ENCODE measurements at places on chromosomes 2 and 18.
A peak's percentile ranks its signal among the peaks of the same experiment; 100 is the strongest.

- no peak for DNase-seq
Measured at GRCh38 chr2:55019526-55020258, 30.6 kb downstream of the RTN4 start.

GRCh38 chr18:22844628-22845027 is 88.5 kb upstream of the RBBP8 start:
- no peak for DNase-seq

GRCh38 chr2:45014016-45014702 is 4.9 kb upstream of the SIX2 start:
- DNase-seq = no peak

- peak; percentile 77 for DNase-seq
Measured at GRCh38 chr18:42298759-42299675, 344.0 kb downstream of the PIK3C3 start.

DNA sequence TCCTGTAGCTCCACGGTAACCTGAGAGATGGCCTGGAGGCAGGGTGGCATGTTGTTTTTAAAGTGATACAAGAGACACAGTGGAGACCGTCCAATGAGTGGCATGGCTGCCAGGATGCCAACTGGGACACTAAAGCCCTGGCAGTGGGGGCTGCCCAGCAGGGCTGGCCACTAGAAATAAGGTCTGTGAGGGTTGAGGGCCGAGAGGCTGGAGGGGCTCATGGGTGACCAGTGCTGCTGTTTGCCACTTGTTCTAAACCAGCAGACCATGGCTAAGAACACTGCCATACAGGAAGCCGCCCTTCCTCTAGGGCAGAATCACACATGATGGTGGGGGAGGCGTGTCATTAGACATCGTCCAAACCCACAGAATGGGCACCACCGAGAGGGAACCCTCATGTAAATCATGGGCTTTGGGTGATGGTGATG is 71.9 kb downstream of the ALPK2 start:
- DNase-seq = peak; percentile 6

GRCh38 chr18:5969355-5969988 is 74.2 kb upstream of the TMEM200C start:
- no peak for DNase-seq

DNA sequence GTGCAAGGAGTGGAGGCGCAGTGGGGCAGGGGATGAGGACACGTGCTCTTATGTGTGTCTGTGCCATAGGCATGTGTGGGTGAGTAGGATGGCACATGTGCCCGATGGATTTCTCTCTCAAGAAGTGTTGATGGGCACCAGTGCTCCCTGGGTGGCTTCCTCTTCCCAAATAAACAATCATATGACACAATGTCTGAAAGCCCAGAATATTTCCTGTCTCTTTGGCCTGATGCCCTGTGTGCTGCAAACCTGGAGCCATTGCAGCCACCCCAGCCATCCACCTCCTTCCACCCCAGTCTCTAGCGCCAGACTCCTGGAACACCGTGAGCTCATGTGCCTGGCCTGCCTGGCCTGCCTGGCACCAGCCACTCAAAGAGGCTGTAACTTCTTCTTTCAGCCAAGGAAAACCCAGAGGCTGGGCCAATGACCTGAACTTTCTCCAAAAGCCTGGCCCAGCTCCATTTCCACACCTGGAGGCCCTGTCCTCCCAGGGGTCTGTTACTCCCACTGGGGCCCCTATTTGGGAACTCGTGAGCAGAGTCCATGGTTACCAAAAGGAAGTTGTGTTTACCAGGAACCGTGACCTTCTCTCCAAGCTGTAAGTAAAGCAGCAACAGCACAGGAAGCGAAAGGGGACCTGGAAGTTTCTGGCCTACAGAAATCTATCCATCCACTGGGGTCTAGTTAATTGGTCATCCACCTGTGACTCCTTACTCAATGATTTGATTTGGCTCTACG is 9.5 kb upstream of the ZBTB7C start:
- DNase-seq = no peak

DNA sequence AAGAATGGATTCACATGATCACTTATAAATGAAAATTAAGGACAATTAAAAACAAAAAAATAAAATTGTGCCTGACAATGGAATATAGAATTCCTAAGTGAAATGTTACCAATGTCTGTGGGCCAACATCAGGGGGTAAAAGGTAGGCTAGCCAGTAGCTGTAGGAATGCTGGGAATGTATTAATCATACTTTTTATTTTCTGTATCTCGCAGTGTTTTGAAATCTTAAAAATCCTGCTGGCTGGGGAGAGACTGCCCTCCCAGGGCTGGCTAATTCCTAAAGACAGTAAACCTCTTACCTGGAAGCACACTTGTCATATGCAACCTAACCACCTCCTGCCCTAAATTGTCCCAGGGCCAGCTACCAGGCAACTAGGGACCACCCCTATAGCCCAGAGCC is 69.8 kb downstream of the REV1 start:
- no peak for DNase-seq

DNA sequence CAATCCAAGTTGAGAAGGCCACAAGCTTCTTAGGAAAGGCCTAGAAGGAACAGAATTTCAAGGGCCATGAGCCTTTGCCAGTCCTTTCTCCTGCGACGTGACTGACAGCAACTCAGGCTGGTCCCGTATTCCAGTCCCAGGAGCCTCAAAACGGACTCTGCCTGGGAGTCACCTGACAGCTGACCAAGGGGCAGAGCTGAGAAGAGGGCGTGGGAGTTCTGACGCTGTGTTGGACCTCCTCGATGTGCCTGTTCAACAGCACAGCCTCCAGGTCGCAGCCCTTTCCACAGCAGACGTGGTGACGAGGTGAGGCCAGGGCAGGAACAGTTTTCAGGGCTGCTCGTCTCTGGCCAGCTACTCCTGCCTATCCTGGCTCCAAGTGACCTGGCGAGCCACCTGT is 37.6 kb downstream of the CENPO start:
- DNase-seq = no peak

- no peak for DNase-seq
Measured at GRCh38 chr2:229408356-229408755, 137.3 kb upstream of the PID1 start.

GRCh38 chr2:158715357-158715756 is 79.8 kb upstream of the DAPL1 start:
- no peak for DNase-seq

DNA sequence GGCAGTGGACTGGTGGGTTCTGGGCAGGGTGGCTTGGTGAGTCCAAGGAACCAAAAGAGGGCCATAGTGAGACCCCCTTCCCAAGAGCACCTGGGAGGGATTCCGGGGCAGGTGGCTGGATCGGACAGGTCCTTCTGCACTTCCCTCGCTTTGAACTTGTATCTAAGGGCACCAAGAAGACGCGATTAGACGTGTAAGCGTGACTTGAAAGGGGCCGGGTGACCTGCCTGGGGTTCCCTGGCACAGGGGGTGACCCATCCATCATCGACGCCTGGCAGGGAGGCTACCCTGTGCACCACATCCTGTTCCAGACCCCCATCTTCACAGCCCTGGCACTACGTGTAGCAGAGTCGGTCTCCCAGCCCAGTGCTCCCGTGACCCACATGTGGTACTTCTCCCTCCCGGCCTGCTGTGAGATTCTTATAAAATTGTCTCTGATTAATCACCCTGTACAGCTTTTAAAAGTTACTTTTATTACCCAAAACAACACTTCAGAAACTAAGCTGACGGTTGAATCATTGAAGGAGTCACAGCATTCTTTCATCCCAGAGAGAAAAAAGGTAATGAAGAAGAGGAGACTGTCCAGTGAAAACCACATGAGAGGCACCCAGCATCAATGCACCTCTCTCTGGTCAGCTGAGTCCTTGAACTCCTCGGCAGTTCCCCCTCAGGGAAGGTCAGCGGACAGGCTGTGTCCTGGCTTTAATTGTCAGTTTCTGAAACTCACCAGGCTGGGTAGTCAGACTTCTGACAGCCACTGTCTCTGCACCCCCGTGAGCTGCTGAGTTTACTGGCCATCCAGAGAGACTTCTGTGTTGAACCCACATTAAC is 13.0 kb downstream of the SH3BP4 start:
- no peak for DNase-seq

DNA sequence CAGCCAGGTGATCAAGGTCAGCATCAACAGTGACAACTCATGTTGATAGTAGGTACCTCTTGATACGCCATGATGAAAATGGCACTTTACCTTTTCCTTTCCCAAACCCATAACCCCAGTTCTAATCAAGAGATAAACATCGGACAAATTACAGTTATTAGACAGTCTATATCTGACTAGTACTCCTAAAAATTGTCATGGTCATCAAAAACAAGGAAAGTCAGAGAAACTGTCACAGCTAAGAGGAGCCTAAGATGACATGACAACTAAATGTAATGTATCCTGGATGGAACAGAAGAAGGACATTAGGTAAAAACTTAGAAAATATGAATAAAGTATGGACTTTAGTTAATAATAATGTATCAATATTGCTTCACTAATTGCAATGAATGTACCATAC is 97.1 kb upstream of the DNMT3A start:
- no peak for DNase-seq

DNA sequence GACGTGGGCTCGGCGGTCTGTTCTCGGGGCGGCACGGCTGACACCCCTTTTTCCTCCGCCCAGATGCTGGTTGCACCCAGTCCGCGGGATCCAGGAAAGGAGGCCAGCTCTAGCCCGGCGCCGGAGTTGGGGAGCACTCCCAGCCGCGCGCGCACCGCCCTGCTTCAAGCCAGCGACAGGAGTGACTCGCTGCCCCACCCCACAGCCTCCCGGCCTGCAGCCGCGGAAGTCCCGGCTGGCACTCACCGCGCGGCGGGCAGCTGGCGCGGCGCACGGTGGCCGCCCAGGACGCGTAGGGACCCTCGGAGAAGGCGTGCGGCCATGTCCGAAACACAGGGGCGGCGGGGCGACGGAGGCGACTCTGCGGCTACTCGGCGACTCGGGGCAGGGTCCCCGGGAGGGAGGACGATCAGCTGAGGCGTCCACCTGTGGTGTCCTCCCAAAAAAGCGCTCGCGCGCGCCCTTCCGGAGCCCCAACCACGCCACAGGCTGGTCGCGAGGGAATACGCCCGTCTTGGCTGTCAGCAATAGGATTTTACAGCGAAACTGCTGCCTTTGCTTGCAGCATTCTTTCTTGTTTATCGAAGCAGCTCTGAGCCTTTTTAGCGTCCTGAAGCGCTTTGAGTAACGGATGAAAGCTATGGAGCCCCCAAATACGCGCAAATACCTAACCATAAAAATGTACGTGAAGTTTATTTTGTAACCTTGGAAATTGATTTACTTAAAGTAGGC is at the start of gene ACADL:
Gene ACADL, minus strand, starts transcription at position 507 of the 732 bp plus-strand sequence. Its CDS starts 184 bp downstream, at position 323.
- DNase-seq = peak; percentile 27

DNA sequence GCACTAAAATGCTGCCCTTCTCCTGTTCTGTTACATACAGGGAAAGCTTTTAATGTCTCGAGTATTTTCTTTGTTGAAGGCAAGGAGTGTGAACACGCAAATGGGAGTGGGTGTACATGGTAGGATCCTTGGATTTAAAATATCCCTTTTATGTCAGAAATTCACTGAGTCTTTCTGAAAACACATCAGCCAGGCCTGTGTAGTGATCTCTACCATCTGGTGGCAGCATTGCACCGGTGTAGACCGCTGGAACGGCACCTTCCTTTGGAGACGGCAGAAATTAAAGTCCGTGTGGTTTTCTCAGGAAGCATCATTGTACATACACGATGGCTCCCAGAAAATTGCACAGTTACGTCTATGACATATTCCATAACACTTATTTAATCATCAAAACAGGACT is 515.8 kb downstream of the GALR1 start:
- peak; percentile 9 for DNase-seq

DNA sequence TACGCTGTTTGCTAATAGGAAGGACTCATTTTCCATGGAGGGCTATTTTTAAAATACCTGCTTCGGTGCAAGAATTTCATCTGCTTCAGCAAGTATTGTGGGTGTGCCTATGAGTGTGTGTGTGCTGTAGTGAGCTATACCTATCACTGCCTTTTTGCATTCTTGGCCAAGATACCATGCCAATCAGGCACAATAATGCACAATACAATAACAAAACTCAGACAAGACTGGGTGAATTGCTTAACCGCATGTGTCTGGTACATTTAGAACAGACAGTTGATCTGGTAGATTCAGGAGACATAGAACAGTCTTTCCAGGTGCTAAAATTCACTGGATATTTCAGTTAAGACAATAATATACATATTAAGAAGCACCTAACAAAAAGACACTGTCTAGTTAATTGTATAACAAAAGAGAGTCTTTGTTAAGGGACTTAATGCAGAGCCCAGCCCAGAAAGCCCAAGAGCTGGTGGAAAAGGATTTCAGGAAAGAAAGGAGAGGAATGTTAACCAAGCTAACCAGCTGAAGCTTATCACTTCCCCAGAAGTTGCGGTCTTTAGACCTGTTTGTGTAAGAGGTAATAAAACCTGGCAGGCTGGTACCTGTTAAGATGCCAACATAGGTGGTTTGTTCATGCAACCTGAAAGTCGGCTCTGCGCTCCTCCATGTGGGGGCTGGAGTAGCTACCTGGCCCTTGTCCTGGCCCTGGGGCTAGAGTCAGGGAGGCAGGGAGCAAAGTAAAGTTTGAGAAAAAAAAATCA is 153.3 kb upstream of the RBMS1 start:
- DNase-seq = no peak

DNA sequence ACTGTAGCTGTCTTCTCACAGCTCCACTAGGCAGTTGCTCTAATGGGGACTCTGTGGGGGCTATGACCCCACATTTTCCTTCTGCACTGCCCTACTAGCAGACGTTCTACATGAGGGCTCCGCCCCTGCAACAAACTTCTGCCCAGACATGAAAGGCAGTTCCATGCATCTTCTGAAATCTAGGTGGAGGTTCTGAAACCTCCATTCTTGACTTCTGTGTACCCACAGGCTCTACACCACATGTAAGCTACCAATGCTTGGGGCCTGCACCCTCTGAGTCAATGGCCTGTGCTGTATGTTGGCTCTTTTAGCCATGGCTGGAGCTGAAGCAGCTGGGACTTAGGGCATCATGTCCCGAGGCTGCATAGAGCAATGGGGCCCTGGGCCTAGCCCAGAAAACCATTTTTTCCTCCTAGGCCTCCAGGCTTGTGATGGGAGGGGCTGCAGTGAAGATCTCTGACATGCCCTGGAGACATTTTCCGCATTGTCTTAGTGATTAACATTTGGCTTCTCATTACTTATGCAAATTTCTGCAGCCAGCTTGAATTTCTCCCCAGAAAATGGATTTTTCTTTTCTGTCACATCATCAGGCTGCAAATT is 123.0 kb downstream of the MYCN start:
- no peak for DNase-seq

- DNase-seq = peak; percentile 41
Measured at GRCh38 chr2:23926290-23926749, 603 bp downstream of the ATAD2B start.

DNA sequence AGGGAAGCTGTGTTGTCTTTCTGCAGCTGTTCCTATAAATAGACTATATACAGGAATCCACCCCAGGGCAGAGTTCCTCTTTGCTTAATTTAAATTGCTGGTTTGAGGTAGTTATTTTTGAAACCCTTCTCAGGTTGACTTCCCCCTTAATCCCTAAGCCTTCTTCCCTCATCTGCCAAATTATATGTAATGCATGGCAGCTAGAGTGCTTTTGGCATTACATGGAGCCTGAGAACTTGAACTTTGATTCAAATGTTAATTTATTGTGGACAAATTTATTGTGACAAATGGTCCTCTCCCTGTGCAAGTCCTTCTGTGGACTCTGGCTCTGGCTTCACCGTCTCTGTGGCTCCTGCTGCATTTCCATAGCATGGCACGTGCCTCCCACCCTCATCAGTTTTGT is 29.2 kb downstream of the MYO1B start:
- DNase-seq = no peak

- no peak for DNase-seq
Measured at GRCh38 chr2:152420936-152421335, 86.0 kb downstream of the FMNL2 start.

- no peak for DNase-seq
Measured at GRCh38 chr2:232942831-232943230, 70.2 kb downstream of the NGEF start.
